ENCODE measurements at places on chromosomes 7 and 10.

GRCh38 chr7:140616328-140616727, 24.3 kb downstream of the DENND2A start:
- DNase-seq = no peak

- DNase-seq = no peak
Measured at GRCh38 chr7:12567015-12567414, 3.5 kb upstream of the SCIN start.

- DNase-seq = no peak
Measured at GRCh38 chr10:86306628-86307278, 59.8 kb downstream of the GRID1 start.

GRCh38 chr7:36400036-36400435, 10.4 kb downstream of the ANLN start:
- no peak for DNase-seq

GRCh38 chr7:127413962-127414361, 21.5 kb upstream of the ZNF800 start:
- no peak for DNase-seq
